NCI-H1105 treated with DMSO at 0.1 percent for 48 hours (cell line): ENCODE measurements at places on chromosomes 11 and 22.
A peak's percentile ranks its signal among the peaks of the same experiment; 100 is the strongest.

DNA sequence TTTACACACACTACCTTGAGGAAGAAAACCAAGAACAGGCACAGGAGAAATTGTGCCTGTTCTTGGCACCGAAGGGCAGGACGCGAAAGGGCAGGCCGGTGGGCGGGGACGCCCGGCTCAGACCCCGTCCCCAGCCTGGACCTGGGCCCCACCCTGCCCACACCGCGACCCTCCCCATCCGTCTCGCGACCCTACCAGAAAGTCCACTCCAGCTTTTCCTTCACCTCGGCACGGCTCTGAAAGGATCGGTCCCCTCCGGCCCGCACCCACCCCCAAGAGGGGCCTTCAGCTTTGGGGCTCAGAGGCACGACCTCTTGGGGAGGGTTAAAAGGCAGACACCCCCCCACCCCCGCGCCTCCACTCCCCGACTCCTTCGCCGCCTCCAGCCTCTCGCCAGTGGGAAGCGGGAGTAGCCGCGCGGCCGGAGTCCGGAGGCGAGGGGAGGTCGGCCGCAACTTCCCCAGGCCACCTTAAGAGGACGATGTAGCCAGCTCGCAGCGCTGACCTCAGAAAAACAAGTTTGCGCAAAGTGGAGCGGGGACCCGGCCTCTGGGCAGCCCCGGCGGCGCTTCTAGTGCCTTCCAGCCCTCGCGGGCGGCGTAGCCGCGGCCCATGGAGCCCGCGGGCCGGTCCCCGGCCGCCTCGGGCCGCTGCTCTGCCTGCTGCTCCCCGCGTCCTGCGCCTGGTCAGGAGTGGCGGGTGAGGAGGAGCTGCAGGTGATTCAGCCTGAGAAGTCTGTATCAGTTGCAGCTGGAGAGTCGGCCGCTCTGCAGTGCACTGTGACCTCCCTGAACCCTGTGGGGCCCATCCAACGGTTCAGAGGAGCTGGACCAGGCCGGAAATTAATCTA is 4.4 kb downstream of the SEC14L6 start:
- DNase-seq: no peak

GRCh38 chr22:41446057-41446501 is 522 bp downstream of the TOB2 start:
- DNase-seq: peak; percentile 14

DNA sequence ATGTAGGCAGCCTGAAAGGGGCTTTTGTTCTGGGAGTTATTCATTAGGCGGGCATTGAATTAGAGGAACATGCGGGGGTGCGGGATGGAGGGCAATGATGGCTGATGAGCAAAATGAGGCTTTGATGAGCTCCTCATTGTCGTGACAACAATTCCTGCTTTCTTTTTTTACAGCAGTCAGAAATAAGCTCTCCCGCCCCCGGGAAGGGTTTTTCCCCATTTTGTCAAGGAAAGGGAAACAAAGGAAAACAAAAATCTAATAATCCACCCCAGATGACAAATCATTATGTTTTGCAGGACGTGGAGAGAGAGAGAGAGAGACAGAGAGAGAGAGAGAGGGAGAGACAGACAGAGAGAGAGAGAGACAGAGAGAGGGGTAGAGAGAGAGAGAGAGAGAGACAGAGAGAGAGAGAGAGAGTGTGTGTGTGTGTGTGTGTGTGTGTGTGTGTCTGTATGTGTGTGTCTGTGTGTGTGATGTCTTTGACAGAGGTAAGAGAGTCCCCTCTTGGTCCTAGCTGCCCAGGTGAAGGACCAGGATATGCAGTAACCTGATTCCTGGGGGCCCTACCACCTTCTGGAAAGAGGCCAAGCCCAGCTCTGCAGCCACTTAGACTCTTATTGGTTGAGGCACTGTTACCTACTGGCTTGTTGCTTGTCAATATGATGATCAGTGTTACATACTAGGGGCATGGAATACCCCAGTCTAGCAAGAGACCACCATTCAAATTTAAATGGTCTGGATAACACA is 46.7 kb upstream of the PARVA start:
- peak; percentile 98 for DNase-seq

- DNase-seq: no peak
Observed at GRCh38 chr22:38412435-38413084, 42.4 kb downstream of the KCNJ4 start.
